ENCODE measurements at places on chromosomes 1 and 21.

DNA sequence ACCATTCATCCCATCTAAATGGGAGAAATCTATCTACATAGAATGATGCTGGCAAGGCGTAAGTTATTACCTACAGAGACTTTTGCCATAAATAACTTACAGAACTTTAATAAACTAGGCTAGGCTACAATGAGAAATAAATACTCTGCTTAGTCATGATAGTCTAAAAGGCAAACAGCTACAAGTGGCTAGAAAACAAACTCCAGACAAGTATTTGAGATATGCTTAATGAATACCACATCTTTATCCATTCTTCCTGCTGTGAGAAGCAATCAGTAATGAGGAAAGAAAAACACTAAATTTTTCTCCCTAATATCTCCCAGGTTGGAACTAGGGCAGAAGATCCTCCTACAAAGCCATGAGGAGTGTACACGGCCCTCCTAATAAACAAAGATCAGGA lies 187.0 kb upstream of the OLFM3 start:
- no peaks in the 10 kb centered on the region for H3K27me3 ChIP-seq
- H3K36me3 ChIP-seq, result no peaks in the 10 kb centered on the region
- no peak overlapping the region for H3K4me3 ChIP-seq
- DNase-seq, result no peak

- H3K27me3 ChIP-seq, result peaks cover 14% of the 10 kb centered on the region
- no peak for DNase-seq
- peaks cover 22% of the 10 kb centered on the region for H3K4me1 ChIP-seq
- no peak overlapping the region for H3K27ac ChIP-seq
Observed at GRCh38 chr1:1775327-1776226, 2.7 kb downstream of the NADK start.

DNA sequence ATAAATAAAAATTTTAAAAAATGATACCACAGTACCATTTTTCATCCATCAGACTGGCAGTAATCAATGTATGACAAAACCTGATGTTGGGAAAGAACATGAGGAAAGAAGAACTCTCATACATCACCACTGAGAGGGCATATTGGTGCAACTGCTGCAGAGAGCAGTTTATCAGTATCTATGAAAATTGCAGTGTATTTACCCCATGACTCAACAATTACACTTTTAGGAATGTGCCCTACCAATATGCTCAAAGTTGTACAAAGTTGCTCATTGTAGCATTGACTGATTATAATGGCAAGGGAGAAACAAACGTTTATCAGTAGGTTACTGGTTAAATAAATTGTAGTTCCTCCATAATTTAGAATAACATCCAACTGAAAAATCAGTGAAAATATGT lies 36.7 kb downstream of the CATSPERE start:
- H3K27me3 ChIP-seq, result peaks cover 2% of the 10 kb centered on the region
- H3K27ac ChIP-seq, result no peak overlapping the region
- DNase-seq, result no peak
- H3K4me3 ChIP-seq, result no peak overlapping the region

- H3K36me3 ChIP-seq, result no peaks in the 10 kb centered on the region
- no peak overlapping the region for H3K4me3 ChIP-seq
- no peaks in the 10 kb centered on the region for H3K4me1 ChIP-seq
- peaks cover 1% of the 10 kb centered on the region for H3K27me3 ChIP-seq
- no peak overlapping the region for H3K27ac ChIP-seq
Observed at GRCh38 chr1:154697710-154698109, 89.7 kb upstream of the ADAR start.

GRCh38 chr1:192529811-192530210 lies 45.8 kb upstream of the RGS1 start:
- H3K27me3 ChIP-seq, result peaks cover 2% of the 10 kb centered on the region
- DNase-seq, result no peak
- H3K27ac ChIP-seq, result no peak overlapping the region
- H3K4me3 ChIP-seq, result no peak overlapping the region
- no peaks in the 10 kb centered on the region for H3K36me3 ChIP-seq

GRCh38 chr1:206590025-206590758 lies 22.1 kb downstream of the EIF2D start:
- peaks cover 3% of the 10 kb centered on the region for H3K27me3 ChIP-seq
- peaks cover 22% of the 10 kb centered on the region for H3K36me3 ChIP-seq
- DNase-seq, result no peak
- H3K4me1 ChIP-seq, result no peaks in the 10 kb centered on the region
- no peak overlapping the region for H3K27ac ChIP-seq

DNA sequence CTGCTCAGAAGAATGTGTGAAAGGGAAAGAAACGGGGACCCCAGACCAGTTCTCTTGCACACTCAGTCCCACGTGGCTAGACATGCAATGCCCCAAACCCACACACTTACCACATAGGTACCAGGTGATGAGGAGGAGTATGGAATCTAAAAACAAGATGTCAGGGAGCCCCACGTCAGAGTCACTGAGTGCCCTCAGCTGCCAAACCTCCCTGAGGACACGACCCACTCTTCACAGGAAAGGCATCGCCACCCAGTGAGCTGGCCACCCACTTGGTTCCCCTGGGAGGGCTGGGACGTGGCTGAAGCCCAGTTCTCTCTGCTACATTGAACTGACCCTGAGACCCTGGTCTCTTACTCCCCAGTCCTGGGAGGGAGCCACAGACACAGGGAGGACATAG lies 41.4 kb downstream of the MRPL37 start:
- peak overlapping the region; percentile 89 for H3K27ac ChIP-seq
- DNase-seq, result no peak
- no peak overlapping the region for H3K4me3 ChIP-seq
- H3K36me3 ChIP-seq, result peaks cover 34% of the 10 kb centered on the region
- H3K27me3 ChIP-seq, result peaks cover 16% of the 10 kb centered on the region
- H3K4me1 ChIP-seq, result peaks cover 7% of the 10 kb centered on the region

GRCh38 chr1:93442741-93443140 lies 5.2 kb upstream of the FNBP1L start:
- peaks cover 17% of the 10 kb centered on the region for H3K4me1 ChIP-seq
- H3K36me3 ChIP-seq, result peaks cover 3% of the 10 kb centered on the region
- peaks cover 6% of the 10 kb centered on the region for H3K27me3 ChIP-seq
- H3K27ac ChIP-seq, result no peak overlapping the region

DNA sequence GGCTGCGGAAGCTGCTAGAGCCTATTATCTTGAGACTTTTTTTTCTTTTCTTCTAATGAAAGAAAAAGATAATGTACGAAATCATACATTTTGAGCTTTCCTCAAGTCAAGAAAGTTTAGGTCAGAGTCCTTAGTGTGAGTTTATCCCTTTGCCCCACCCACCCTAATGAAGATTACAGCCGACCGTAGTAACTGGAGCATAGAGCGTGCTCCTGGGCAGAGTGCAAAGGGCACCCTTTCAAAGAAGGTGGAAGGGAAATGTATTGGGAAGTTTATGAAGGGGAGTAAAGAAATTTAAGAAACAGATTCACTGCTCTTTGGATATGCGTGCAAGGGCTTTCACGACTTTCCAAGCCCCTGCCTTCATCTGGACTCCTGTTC lies 17.2 kb downstream of the GNG12 start:
- H3K4me3 ChIP-seq, result no peak overlapping the region
- no peak for DNase-seq
- H3K36me3 ChIP-seq, result peaks cover 6% of the 10 kb centered on the region
- H3K27ac ChIP-seq, result no peak overlapping the region
